Activated CD8-positive, alpha-beta memory T cell treated with anti-CD3 and anti-CD28 coated beads, Interleukin-2, amount 50 U/mL, for 4 hours (primary cell): ENCODE measurements at places on chromosomes 5 and 9.

DNA sequence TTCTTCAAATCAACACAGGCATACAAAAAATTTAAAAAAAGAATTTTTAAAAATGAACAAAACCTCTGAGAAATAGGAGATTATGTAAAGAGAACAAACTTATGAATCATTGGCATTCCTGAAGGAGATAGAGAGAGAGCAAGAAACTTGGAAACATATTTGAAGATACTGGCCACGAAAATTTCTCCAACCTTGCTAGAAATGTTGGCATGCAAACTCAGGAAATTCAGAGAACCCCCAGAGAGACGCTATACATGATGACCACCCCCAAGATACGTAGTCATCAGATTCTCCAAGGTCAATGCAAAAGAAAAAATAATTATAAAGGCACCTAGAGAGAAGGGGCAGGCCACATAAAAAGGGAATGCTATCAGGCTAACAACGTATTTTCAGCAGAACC is 472.5 kb downstream of the MTRR start:
- no peak for DNase-seq

DNA sequence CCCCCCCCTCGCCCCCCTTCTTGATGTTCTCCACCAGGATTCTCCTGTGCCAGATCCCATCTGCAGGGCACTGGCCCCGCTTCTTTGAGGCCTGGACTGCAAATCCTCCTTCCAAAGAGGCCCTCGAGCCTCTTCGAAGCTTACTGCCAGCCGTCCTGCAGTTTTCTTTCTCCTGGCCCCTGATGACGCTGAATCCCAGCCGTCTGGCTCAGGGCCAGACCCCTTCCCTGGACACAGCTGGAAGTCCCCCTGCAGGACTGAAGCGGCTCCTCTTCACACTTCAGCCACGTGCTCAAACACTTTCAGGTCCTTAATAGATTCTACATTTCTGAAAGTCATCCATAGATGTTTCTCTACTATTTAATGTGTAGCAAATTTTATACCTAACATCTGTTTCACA is 121.5 kb downstream of the EHMT1 start:
- no peak for DNase-seq

DNA sequence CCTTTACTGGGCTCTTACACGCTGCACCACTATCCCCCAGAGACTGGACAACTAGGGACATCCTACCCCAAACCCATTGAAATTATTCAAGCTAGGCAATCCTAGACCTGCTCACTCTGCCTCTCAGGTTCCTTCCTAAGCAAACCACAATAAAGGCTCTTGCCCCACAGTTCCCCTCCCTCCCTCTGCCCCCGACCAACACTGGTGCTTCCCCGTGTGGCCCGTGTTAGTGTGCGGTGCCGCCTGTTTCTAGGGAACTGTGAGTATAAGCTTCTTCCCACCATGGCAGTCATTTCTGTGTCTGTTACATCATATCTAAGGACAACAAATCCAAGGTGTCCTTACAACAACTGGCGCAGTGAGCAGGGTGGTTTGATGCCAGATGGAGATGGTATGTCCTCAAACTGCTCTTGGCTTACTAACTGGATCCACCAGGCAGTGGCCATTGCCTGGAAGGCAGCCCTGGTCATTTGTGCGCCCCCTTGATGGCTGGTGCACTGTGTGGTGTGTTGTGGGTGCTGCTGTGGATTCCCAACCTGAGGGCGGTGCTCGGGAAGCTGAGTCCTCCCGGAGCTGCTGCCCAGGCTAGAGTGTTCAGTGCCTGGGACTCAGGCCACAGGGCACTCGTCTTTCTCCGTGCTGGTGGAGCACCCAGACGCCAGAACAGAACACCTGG is 8.4 kb upstream of the MXD3 start:
- DNase-seq = no peak

GRCh38 chr9:134344068-134344799 is 18.0 kb downstream of the RXRA start:
- peak; percentile 54 for DNase-seq

DNA sequence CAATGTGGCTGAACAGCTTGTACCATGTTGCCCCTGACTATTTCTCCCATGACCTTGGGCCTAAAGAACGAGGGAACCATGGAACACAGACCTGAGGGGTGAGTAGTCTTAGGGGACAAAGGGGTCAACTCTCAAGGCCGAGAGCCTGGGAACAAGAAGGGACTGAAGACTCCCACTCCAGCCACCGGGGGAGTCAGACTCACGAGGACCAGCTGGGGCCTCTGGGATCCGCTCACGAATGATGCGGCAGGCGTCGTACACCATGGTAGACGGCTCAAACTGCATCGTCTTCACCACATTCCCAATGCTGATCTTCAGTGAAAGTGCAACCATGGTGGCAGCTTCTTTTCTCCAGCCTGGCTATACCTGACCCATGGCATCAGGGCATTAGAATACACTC is 6.6 kb downstream of the TLN1 start:
- DNase-seq = no peak

- no peak for DNase-seq
These were observed 480.5 kb downstream of the KDM4C start for GRCh38 chr9:7238247-7238637.

- no peak for DNase-seq
These were observed 172.2 kb downstream of the ERCC6L2 start for GRCh38 chr9:96047741-96048103.

DNA sequence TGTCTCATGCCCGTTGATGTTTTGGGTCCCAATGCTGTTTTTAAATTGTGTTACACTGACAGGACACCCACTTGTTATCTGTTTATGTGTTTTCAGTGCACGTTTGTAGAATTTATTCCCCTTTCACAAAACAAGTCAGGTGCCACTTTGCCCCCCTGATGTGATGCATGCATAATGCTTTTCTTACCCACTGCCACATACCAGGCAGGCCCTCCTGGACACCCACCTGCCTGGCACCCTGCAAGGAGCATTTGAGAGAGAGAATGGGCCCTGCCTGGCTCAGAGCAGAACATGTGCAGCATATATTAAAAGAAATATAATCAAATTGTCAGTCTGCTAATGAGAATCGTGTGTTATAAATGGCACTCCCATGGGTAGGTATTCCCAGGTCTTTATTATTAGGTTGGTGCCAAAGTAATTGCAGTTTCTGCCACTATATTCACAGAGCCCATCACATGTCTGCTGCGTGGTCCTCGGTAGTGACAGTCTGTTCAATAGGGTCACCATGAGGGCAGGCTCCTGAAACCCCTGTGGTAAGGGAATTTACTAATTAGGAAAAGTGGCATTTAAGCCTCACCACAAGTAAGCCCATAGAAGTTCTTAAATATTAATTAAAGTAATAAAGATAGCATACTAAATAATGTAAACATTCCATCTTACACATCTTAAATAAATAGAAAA is 52.2 kb upstream of the CKMT2 start:
- DNase-seq = no peak

- no peak for DNase-seq
These were observed 63.9 kb downstream of the SHC3 start for GRCh38 chr9:89114741-89115140.

GRCh38 chr5:127136908-127137307 is 63.6 kb upstream of the C5orf63 start:
- DNase-seq = no peak

DNA sequence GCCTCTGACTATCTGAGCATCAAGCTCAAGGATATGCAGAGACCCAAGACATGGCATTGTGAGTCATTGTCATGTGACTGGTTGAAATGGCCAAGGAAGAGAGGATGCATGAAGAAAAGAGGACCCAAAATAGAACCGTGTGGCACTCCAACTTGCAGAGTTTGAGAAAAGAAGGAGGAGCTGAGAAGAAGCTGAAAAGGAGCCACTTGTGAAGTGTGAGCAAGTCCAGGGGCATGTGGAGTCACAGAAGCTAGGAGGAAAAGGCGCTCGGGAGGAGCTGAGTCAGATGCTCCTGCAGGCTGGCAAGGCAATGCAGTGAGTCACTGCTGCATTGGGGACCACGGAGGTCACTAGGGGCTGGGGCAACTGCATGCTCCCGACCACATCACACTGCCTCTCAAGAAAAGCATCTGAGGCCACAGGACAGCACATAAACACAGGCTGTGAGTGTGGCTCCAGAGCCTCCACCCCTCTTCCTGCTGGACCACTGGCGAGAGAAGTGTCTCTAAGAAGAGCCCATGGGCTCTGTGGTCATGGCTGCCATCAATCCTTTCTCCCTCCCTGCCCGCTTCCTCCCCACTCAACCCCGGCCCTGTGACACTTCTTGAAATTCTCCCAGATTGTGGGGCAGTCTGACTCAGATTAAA is 197.6 kb downstream of the DRD1 start:
- DNase-seq = no peak
